ENCODE measurements at places on chromosomes 2 and 18.

DNA sequence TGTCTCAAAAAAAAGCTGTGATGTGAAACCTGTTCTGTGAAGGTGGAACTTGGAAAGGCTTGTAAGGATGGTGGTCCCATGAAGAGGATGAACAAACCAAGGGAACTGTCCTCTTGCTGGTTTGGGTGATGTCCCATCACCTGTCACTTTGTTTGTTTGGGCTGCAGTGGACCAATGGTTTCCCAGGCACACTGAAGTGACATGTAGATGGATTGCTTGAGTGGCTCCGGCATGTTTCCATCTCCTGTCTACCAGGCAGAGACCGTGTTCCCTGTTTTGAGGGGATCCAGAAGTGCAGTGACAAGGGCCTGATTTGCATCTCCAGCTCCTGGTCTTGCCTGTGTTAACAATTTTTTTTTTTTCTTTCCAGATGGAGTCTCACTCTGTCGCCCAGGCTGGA is 8.9 kb downstream of the NEDD4L start:
- no peak for DNase-seq

GRCh38 chr2:176071330-176072291 is 12.2 kb downstream of the EVX2 start:
- DNase-seq: no peak

GRCh38 chr2:139259422-139260051 is 479.3 kb upstream of the NXPH2 start:
- no peak for DNase-seq

DNA sequence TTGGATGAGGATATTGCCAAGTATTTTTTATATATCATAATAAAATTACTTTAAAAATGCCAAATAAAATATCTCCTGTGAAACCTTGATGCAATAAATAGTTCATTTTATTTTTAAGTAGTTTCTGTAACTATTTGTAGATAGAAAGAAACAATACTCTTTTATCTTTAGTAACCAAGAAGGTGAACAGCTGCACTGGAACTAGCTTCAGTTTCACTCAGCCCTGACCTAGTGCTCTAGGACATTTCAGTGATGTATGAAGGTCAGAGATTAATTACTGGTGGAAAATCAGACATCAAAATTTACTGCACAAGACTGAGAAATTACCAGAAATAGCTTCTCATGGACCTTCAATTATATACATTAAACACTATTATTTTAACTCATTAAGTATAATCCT is 1305.0 kb downstream of the CNTNAP5 start:
- no peak for DNase-seq

GRCh38 chr2:188851311-188851710 is 122.9 kb upstream of the COL3A1 start:
- no peak for DNase-seq

All from activated T-helper 9 cell treated with anti-CD3 and anti-CD28 coated beads, Interleukin-2, amount 50 U/mL, for 16 hours (primary cell).